Adrenal gland (tissue), 19 donors: ENCODE measurements at places on chromosomes 1 and 21. TPM values are rescaled to one million over a fixed set of nuclear protein-coding genes. Genes with fewer than 3 reads are reported as not detected.

PLA2G2C gene
- not detected for total RNA-seq

DNA sequence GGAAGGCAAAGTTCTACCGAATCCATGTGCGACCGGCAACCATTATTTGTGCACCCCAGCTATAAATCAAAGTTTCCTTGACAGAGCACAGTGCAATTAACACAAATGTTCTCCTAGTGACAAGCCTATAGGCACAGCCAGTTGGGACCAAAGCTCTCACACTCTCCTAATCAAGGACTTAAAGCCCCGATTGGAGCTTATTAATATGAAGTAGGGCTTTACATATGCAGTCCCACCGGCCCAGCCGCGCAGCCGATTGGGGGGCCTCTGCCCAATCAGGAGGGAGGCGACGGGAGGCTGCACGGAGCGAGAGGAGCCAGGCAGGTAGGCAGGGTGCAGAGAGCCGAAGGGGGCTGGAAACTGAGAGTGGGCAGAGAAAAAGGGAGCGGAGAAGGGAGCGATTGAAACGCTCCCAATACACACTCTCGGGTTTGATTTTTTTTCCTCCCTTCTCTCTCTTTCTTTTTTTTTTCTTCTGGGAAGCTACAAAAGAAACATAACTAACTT, at the start of gene ESRRG:
TSS of gene ESRRG (minus strand) at position 156 of the 507 bp plus-strand sequence. CDS start at position 26, 130 bp downstream.
- H3K36me3 ChIP-seq: no peaks in the 10 kb centered on the region
- H3K27ac ChIP-seq: no peak within 1 kb of the TSS
- H3K4me1 ChIP-seq: no peaks in the 10 kb centered on the region
- H3K4me3 ChIP-seq: peak within 1 kb of the TSS; percentile 47
- DNase-seq: peak; percentile 81
- no peaks in the 10 kb centered on the region for H3K27me3 ChIP-seq

PRAMEF5 gene
- not detected for total RNA-seq

DNA sequence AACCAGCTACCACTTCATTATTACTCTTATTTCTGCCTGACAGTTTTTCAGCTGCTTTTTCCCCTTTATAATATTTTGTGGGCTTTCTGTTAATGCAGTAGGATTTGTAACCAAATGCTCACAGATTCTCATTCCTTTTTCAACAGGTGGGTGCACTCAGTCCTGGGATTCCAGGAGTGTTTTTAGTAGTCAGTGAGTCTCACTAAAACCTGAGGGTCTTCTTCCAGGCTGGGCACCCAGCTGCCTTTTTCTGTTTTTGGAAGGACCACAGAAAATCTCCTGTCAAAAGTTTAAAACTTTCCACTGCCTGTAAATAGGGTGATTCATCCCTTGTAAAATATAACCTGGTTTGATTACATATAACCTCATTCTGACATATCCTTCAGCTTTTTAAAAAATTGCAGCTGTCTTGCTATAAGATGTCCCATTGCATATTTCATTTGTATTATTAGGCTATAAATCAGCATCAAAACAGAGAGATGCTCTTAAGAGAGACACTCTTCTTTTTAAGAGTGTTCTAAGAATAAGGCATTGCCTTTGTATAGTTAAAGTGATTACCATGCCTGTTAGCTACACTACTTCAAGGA, 16.8 kb upstream of the CEP350 start:
- no peaks in the 10 kb centered on the region for H3K36me3 ChIP-seq
- no peak overlapping the region for H3K27ac ChIP-seq
- no peaks in the 10 kb centered on the region for H3K27me3 ChIP-seq
- no peak for DNase-seq
- no peaks in the 10 kb centered on the region for H3K4me1 ChIP-seq

- H3K27me3 ChIP-seq: no peaks in the 10 kb centered on the region
- DNase-seq: no peak
- no peaks in the 10 kb centered on the region for H3K36me3 ChIP-seq
- H3K4me3 ChIP-seq: no peak overlapping the region
- peaks cover 36% of the 10 kb centered on the region for H3K4me1 ChIP-seq
Measured at GRCh38 chr1:164598719-164599118, 39.7 kb downstream of the PBX1 start.
